ENCODE measurements at places on chromosomes 13 and 19.

- no peak for DNase-seq
These were observed 568 bp upstream of the ZNF230 start for GRCh38 chr19:44002212-44002565.

GRCh38 chr13:111074826-111075225, 40.3 kb upstream of the ARHGEF7 start:
- no peak for DNase-seq

- DNase-seq = no peak
These were observed 106.5 kb upstream of the RFC3 start for GRCh38 chr13:33711436-33711835.

GRCh38 chr13:41384749-41385503, 72.4 kb upstream of the RGCC start:
- no peak for DNase-seq

- DNase-seq = no peak
These were observed 2.0 kb upstream of the IL17D start for GRCh38 chr13:20701461-20701860.

DNA sequence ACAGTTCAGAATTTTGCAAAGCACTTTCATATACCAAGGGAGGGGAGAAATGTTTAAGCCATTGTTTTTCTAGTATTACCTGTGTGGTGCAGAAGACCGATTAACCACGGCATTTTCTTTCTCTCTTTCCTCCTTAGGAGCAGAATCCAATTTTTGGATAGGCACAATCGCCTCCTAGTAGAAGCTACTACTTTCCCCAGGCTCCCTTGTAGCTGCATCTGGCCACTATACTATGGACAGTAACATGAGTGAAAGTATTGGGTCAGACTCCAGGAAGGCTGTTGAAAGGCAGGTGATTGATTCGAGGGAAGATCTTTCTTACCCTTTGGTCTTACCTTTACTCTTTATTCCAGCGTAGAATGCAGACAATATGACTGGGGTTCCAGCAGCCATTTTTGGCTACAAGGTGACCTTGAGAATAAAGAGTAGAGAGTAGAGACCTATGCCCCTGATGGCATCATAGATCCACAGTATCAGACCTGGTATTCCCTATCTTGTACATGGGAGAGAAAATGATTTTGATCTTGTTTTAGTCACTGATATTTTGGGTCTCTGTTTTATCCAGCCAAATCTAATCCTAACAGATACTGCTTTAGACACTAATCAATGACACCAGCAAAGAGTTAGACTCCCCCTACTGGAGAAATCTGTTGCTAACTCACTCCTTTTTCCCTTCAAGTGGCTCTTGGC, 77.0 kb downstream of the LRRC63 start:
- DNase-seq = no peak

DNA sequence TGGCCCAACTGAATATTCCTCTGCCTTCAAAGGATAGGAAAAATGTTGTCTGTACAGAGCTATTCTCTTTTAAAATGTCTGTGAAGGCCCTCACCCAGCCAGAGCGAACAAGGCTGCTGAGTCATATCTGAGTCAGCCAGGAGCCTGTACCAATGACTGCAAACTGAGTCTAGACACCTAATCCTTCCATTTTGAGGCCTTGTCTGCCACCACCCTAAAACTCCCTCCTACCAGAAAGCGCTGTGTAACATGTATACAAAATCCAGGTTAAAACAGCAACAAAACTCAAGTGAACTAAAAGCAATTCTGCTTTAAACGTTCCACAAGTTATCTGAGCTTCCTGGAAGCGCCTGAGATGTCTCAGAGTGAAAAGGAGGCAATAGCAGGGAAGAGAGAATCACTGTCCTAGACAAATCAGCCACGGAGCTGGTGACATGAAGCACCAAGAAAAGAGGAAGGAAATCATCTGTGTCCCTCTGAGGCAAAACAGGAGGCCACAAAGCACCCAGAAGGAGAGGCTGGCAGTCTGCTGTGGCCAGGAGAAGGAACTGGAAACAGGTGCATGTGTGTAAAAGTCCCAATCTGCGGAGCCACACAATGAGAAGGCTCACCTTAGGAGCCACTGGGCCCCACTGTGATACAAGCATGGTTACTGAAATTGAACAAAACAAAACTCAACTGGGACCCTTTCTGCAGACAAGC, 10.2 kb downstream of the DHRS12 start:
- no peak for DNase-seq
